ENCODE measurements at places on chromosomes 16 and 17.

GRCh38 chr16:12395268-12395667 lies 408.4 kb downstream of the CPPED1 start:
- DNase-seq = no peak

- DNase-seq = no peak
These were observed 121.2 kb downstream of the ASIC2 start for GRCh38 chr17:33171931-33172330.

- no peak for DNase-seq
These were observed 226.3 kb downstream of the MSI2 start for GRCh38 chr17:57482657-57483056.

GRCh38 chr17:33436321-33436720 lies 143.2 kb upstream of the ASIC2 start:
- DNase-seq = no peak

- DNase-seq = no peak
These were observed 5.8 kb downstream of the THRA start for GRCh38 chr17:40068584-40068916.

- no peak for DNase-seq
These were observed 181.2 kb upstream of the AXIN2 start for GRCh38 chr17:65742403-65743307.

- no peak for DNase-seq
These were observed 263.2 kb downstream of the TOX3 start for GRCh38 chr16:52283584-52284375.

DNA sequence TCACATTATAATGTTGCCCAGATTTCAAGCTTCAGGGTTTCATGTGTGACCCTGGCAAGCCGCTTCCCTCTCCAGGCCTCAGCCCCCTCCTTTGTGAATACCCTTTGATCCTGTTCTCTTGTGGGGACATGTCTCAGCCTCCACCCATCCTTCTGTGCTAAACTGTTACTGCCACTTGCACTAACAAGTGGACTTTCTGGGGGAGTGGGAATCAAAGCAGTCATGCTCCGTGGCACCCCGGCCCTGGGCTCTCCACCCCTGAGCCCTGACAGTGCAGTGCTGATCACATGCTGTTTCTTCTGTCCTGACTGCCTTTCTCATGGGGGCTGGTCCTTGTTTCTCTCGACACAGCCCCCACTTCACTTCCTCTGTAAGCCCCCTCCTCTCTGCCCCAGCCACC lies 9.7 kb upstream of the DCAF7 start:
- no peak for DNase-seq

DNA sequence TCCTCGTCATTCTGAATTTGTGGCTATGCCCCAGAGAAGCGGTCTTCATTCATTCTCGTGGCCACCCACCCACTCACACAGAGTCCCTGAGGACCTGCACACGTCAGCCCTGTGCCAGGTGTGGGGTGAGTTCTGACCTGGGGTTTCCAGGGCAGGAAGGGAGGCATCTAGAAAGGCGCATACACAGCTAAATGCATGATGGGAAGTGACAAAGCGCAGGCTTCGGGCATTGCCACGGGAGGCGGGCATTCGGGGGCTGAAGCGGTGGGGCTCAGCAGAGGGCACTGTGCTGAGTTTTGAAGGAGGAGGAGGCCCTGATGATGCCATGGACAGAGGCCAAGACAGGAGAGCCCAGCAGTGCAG lies 10.9 kb downstream of the UBALD2 start:
- DNase-seq = no peak

DNA sequence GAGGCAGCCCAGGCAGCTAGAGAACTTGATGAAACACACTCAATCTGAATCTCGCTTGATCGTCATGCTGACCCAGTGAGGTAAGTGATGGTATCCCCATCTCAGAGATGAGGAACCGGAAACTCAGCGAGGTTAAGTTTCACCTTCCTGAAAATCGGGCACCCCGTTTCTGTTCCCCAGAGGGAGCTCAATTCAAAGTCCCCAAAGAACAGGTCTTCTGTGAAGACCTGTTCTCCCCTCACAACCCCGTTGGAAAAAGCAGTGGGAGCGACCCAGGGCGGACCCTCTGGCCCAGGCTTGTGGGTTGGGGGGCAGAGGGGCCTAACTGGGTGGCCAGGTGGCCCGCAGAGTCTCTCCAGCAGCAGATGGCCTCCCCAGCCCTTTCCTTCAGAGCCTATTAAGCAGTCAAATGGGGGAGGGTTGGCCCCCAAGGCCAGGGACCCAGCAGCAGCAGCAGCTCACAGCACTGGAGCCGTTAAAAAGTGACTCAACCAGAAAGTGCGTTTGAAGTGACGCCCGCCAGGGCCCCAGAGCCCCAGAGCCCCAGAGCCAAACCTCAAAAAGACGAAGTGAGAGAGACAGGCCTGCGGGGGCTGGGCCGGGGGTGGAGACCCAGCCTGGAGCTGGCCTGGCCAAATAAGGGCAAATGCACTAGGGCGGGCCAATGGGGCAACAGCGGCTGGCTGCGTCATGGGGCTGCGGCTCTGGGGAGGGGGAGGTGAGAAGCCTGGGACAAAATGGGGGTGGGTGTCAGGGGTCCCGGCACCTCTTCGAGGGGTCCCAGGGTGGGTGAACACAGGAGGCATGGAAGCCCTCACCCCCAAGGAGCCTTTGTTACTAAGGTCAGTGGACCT lies 9.2 kb upstream of the TSPOAP1 start:
- peak; percentile 83 for DNase-seq

DNA sequence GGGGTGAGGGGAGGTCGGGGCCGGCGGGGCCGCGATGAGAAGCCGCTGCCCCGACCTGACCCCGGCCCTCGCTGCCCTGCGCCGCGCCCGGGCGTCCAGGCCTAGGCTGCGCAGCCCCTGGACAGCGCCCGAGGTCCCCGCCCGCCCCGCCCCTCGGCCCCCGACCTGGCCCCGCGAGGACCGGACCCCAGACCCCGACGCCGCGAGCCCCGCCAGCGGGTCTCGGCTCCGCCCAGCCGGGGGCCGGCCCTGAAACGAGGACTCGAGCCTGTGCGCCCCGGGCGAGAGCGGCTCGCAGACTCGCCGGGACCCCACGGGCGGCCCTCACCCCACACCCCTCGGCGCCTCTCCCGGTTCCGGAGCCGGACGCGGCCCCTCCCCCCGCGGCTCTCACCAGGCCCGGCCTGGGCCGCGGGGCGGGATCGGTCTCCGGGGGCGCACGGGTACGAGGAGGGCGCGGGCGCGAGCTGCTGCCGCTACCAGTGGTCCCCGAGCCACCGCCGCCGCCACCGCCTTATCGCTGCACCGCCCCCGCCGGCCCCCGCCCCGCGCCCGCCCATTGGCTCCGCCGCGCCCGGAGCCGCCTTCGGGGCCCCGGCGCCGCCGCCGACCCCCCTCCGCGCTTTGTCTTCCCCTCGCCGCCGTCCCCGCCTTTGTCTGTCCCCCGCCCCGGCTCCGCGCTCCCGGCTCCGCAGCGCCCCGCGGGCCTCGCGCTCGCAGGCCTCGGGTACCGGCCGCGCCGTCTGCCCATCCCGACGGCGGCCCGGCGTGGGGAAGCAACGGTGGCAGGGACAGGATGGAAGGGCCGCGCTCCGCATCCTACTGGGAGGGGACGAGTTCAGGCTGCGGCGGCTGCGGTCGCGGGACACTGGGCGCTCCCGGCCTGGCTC lies at the start of gene LIMD2:
LIMD2 (minus strand) TSS at position 488 of the 890 bp plus-strand sequence. CDS start 827 bp downstream, outside the sequence.
- DNase-seq = peak; percentile 68

GRCh38 chr16:67202426-67202825 lies 3.5 kb downstream of the ELMO3 start:
- no peak for DNase-seq

DNA sequence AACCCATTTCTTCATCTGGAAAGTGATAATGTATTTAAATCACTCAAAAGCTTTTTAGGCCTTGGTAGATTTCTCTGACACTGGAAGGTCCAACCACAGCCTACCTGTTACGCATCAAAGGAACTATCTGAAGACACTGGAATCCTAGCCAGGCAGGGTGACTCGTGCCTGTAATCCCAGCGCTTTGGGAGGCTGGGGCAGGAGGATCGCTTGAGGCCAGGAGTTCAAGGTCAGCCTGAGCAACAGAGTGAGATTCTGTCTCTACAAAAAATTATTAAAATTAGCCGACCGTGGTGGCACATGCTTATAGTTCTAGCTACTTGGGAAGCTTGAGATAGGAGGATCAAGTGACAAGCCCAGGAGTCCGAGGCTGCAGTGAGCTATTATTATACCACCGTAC lies 18.4 kb upstream of the G6PC1 start:
- DNase-seq = no peak

DNA sequence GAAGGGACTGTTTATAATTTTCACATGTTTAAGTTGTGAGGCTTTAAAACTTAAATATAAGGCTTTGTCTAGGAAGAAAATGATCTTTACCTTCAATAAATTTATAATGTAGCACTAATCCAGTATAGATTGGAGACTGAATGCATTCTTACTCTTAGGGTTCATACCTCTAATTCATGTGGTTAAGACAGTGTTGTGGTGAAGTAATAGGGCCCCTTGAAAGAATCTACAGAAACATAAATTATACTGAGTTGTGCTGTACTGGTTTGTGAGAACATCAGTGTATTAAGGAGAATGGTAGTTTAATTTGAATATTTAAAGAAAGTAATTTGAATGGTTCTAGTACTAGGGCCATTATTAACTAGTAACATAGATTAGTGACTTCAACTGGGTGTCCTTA lies 13.7 kb downstream of the HAPSTR1 start:
- DNase-seq = no peak

GRCh38 chr16:17784073-17784472 lies 313.3 kb upstream of the XYLT1 start:
- no peak for DNase-seq

- no peak for DNase-seq
These were observed 20.9 kb downstream of the CMIP start for GRCh38 chr16:81465375-81465943.

- DNase-seq = no peak
These were observed 54.9 kb upstream of the DLX4 start for GRCh38 chr17:49914096-49914490.

DNA sequence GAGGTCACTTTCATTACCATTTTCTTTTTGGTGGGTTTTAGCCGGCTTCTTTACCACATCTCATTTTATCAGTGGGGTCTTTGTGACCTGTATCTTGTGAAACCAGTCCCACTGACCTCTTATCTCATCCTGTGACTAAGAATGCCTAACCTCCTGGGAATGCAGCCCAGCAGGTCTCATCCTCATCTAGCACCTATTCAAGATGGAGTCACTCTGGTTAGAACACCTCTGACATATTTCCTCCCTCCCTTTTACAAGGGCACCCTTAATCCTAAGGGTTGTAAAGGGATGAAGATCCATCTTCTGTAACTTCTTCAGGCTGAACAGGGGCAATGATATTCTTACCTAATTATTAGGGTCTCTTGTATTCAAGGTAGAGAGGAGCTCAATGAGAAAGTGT lies 107.9 kb upstream of the HAS3 start:
- no peak for DNase-seq

DNA sequence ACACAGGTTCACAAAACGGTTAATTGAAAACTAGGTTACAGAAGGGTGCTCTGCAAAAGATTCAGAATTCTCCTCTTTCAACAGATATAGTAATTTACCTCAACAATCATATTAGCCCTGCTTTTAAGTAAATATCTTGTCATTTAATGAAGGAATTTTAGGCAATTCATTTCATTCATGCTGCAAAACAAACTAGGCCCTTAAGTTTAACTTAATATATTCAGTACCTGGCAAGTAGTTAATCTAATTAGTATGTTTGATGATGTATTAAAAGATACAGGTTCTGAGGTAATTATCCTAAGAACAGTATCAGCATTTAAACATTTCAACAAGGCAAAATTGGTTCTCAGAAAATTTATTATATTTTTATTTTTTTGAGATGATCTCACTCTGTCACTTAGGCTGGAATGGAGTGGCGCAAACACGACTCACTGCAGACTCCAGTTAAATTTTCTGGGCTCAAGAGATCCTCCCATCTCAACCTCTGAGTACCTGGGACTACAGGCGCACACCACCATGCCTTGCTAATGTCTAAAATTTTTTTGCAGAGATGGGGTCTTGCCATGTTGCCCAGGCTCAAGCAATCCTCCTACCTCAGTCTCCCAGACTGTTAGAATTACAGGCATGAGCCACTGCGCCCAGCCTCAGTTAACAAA lies 44.9 kb downstream of the SMURF2 start:
- no peak for DNase-seq

- DNase-seq = no peak
These were observed 106.8 kb downstream of the BRIP1 start for GRCh38 chr17:61756561-61756960.

GRCh38 chr16:3089717-3090592 lies 9.1 kb downstream of the ZSCAN10 start:
- no peak for DNase-seq

DNA sequence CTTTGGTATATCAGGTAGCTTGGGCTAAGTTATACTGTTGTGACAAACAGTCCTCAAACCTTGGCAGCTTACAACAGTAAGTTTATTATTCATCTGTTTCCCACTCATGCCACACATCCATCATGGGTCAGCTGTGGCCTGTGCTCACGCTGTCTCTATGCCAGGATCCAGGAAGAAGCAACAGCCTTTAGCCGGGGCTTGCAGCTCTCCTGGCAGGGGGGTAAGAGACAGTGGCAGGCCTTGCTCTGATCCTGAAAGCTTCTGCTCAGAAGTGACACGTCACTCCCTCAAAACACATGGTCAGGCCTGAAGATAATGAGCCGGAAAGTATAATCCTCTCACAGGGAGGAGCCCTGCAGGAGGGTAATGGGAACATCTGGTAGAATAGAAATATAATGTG lies 377.6 kb downstream of the CPPED1 start:
- no peak for DNase-seq

- no peak for DNase-seq
These were observed 843 bp downstream of the ZNF174 start for GRCh38 chr16:3401719-3402397.

DNA sequence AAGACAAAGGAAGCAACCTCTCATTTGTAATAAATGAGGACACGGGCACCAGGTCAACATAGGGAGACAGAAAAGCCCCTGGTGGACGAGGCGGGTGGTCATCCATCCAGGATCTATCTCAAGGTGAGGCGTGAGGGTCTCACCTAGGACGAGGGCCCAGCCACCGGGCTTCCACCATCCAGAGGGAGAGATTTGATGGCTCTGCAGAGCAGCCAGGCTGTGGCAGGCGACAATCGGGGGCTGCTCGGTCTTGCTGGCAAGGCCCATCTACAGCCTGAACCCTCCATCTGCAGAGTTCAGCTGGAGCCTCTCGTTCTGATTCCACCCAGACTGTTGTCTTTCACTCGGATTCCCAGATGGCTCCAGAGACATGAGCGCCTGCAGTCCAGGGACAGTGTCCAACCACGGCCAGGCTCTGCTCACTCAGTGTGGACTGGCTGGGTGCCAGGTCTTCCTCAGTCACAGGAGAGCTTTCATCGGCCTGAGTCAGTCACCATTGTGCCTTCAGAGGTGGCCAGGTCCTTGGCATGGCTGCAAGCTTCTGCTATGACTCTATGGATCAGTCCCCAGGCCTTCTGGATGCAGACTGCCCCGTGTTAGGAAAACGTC lies 5.9 kb downstream of the LITAFD start:
- no peak for DNase-seq

- DNase-seq = no peak
These were observed 252.4 kb downstream of the NTN1 start for GRCh38 chr17:9273428-9274391.

DNA sequence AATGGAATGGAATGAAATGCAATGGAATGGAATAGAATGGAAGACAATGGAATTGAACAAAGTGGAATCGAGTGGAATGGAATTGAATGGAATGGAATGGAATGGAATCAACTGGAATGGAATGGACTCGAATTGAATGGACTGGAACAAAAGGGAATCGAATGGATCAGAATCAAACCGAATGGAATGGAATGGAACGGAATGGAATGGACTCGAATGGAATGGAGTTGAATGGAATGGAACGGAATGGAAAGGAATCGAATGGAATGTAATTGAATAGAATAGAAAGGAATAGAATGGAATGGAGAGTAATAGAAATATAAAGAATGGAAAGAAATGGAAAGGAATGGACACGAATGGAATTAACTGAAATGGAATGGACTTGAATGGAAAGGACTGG lies 475.2 kb upstream of the WSB1 start:
- no peak for DNase-seq
